ENCODE measurements at places on chromosomes 6 and 20. TPM values are rescaled to one million over a fixed set of nuclear protein-coding genes. Genes with fewer than 3 reads are reported as not detected.

Gene RHAG
- total RNA-seq, result not detected

Gene PLCB1
- total RNA-seq, result 16.5 TPM

Gene DNAAF9
- total RNA-seq, result 35.5 TPM

Gene KAT14
- total RNA-seq, result 10.0 TPM

Gene ALDH8A1
- not detected for total RNA-seq

Gene RTEL1
- 17.8 TPM for total RNA-seq

Gene BEND3
- 0.82 TPM for total RNA-seq

Gene TINAG
- total RNA-seq, result not detected

Gene IMPG1
- not detected for total RNA-seq

All from subcutaneous adipose tissue (tissue), 4 donors.